CD4-positive, CD25-positive, alpha-beta regulatory T cell (primary cell): ENCODE measurements at places on chromosomes 16 and 17. TPM values are rescaled to one million over a fixed set of nuclear protein-coding genes. Genes with fewer than 3 reads are reported as not detected.

AANAT gene
- not detected for polyA plus RNA-seq

BAHCC1 gene
- not detected for polyA plus RNA-seq

C1QL1 gene
- not detected for polyA plus RNA-seq

PRAC1 gene
- not detected for polyA plus RNA-seq

ZKSCAN2 gene
- polyA plus RNA-seq = 1.8 TPM

HS3ST2 gene
- polyA plus RNA-seq = not detected

DNA sequence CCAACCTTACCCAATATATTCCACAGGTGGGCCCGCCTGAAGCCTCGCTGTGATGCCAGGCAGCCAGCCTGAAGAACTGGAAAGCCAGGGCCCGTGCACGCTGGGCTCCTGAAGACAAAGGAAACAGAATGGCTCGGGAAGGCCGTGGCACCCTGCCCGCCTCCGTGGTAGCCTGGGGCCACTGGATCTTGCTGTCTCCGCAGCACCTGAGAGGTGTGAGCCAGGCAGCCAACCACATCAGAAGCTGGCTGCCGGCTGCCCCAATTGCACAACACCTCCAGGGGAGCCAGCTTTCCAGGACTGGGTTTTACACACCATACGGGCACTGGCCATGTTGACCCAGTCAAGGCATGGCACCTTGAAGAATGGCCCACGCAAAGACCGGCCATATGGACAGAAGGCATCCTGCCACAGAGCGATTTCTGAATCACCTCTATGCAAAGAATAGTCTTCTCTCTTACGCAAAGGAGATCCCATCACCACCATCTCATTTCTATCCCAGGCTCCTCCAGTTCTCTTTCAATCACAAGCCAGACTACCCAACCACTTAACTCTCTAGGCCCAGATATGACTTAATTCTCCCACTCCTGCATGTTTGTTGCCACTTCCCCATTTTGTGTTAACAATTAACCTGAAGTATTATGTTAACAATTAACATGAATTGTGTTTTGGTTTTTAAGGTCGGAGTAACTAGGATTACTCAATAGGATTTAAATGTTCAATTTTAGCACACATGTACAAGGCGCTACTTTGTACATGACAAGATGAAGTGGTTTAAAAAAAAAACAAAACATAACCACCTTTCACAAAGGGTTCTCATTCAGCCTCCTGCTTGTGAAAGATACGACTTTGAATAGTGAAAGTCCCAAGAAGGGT lies 32.1 kb downstream of the ZFHX3 start:
- DNase-seq = no peak

GRCh38 chr16:11047939-11048800 lies 103.8 kb downstream of the CLEC16A start:
- no peak for DNase-seq

GRCh38 chr16:51624080-51624775 lies 473.2 kb upstream of the SALL1 start:
- no peak for DNase-seq

DNA sequence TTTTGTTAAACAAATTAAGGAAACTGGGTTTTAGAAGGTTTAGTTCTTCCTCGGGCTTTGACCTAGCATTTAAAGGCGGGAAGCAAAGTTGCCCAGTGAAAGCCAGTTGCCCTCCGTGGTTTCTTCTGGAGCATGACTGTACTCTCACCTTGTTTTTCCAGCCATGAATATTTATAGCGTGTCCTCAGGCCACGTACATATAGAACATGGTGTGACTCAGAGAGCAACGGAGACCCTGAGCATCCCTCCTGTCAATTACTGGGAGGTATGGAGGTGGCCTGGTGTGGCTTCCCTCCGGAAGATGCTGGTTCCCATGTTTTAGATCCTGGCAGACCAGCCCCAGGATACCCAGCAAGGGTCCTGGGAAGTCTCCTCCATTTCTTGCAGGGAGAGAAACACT lies 48.4 kb downstream of the AKAP1 start:
- no peak for DNase-seq

DNA sequence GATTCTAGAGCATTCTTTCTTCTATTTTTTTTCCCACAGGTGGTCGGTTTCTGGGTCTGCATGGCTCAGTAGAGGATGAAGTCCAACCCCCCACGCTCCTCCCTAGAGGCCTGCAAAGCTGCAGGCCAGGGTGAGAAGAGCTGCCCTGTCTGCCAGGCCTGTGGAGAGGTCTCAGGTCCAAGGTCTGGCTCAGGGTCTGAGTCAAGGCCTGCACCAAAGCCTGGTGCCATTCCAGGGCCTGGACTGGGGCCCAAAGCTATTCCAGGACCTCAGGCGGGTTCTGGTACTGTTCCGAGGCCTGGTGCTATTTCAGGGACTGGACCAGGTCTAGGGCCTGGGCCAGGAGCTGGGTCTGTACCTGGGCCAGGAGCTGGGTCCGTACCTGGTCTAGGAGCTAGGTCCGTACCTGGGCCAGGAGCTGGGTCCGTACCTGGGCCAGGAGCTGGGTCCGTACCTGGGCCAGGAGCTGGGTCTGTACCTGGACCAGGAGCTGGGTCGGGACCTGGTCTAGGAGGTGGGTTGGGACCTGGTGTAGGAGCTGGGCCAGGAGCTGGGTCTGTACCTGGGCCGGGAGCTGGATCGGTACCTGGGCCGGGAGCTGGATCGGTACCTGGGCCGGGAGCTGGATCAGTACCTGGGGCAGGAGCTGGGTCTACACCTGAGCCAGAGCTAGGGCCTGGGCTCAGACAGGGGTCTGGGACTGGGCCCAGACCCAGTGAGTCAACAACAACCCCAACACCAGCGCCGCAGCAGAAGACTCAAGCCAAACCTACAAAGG lies 3.4 kb downstream of the SDR42E2 start:
- DNase-seq = no peak

DNA sequence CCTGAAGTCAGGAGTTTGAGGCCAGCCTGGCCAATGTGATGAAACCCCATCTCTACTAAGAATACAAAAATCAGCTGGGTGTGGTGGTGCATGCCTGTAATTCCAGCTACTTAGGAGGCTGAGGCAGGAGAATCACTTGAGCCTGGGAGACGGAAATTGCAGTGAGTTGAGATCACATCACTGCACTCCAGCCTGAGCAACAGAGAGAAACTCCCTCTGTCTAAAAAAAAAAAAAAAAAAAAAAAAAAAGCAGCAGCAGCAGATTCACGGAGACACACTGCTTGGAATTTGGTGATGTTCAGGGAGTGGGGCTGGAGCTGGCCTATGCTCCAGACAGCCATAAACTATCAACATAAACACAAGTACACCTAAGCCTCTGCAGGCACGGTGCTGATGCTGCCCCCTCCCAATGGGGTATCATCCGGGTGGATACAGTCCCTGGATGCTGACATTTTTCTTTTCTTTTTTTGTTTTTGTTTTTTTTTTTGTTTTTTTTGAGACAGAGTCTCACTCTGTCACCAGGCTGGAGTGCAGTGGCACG lies 39.6 kb upstream of the RHOT1 start:
- DNase-seq = no peak

DNA sequence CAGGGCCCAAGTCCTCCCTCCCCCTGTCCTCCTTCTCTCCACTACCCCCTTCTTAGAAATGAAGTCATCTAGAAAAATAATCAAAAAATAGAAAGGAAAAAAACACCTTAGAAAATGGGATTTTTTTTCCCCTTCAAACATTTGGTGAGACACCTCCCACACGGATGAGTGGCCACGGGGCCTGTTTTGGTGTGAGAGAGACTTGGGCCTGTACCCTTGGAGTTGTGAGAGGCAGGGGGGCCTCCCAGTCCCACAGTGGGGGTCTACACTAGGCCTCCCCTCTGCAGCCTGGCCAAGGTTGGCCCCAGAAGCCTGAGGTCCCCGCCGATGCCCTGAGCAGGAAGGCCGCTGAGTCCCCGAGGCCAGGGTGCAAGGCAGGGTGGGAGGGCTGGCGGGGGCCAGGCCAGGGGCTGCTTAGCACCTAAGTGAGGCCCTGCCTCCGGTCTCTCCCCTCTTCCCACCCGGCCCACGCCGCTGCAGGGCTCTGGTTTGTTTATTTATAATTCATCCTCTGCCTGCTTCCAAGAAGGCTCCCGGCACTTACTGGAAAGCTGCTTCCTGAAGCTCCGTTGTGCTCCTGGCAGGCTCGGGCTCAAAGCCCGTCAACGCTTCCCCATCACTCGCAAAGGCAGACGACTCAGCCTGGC lies 26.4 kb downstream of the NPTX1 start:
- no peak for DNase-seq

DNA sequence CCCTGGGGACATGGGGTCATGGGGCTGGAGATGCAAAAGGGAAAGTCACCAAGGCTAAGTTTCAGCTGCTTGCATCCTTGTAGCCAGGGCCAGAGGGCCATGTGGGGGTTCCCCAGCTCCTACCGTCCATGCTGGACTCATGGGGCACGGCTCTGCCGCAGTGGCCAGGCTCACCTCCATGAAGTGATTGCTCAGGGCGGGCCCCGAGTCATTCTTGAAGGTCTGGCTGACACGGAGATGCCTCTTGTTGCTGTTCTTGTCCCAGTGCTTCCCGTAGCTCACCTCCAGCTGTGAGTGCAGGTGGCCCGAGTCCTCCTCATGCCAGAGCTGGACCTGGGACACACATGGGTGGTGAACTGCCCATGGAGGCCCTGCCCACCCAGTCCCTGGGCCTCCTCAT lies 114.5 kb downstream of the RMI2 start:
- no peak for DNase-seq

- no peak for DNase-seq
Observed at GRCh38 chr16:78630102-78630501, 530.6 kb downstream of the WWOX start.

DNA sequence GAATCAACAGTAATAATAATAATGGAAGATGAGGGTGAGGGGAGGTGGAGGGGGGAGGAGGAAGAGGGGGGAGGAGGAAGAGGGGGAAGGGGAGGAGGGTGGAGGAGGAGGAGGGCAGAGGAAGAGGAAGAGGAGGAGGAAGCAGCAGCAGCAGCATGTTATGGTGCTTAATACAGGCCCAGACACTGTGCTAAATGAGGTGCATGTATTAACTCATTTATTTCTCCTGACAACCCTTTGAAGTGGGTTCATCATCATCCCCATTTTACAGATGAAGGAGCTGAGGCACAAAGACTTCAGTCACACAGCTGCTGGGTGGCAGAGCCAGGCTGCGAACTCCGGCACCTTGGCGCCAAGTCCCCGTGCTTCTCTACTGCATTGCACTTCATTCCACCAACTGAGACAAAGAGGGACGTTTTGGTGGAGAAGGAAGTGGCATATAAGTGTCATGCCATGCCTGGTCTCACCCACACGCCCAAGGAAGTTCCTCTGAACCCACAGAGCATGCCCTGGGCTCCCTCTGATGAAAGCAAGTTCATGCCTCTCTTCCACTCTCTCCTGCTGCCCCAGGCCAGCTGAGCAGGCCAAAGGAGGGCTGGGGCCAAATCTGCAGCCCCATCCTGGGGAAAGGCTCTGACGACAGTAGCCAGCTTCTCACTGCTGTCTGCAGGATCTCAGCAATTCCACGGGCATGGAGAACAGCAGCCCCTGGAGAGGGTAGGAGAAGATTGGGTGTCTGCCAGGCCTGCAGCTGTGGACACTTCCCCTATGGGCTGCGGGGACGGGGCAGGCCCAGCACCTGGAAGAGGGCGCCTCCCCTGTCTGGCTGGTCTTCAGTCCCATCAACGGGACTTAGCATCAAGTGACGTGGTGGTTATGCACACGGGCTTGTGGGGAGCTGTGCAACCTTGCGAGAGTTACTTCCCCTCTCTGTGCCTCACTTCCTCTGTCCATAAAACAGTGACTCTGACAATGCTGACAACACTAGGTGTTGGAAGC lies 21.8 kb downstream of the XYLT1 start:
- peak; percentile 24 for DNase-seq

- DNase-seq = no peak
Observed at GRCh38 chr16:61296814-61297213, 739.4 kb downstream of the CDH8 start.

DNA sequence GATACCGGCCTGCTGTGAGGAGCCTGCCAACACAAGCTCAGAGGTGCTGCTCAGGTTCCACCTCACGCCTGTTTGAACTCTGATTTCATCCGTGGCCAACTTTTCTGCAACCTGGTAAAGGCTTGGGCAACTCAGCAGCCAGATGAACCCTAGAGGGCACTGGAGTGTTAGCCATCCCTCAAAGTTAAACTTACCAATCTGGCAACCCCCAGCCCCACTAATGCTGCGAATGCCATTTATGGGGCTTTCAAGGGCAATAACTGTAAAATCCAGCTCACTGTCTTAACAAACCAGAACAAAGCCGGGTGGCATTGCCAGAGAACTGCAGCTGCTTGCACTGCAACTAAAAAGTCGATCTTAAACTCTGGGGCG lies 105.5 kb downstream of the AXIN2 start:
- peak; percentile 13 for DNase-seq

DNA sequence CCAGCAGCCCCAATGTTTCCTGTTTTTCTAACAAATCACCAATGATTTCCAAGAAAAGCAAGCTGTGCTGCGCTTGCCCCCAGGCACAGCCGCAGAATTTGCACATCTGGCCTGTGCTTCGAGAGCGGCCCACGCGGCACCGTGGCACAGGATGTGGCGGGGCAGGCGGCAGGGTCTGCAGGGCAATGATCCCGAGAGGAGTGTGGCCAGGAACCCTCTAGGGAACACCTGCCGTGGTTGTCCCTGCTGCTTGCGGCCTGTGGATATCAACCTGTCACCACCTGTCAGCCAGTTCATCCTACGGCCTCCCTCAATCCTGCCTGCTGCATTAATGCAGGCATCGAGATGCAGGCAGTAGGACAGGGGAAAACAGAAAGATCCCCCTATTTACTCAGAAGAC lies 24.0 kb downstream of the PIK3R5 start:
- peak; percentile 94 for DNase-seq

DNA sequence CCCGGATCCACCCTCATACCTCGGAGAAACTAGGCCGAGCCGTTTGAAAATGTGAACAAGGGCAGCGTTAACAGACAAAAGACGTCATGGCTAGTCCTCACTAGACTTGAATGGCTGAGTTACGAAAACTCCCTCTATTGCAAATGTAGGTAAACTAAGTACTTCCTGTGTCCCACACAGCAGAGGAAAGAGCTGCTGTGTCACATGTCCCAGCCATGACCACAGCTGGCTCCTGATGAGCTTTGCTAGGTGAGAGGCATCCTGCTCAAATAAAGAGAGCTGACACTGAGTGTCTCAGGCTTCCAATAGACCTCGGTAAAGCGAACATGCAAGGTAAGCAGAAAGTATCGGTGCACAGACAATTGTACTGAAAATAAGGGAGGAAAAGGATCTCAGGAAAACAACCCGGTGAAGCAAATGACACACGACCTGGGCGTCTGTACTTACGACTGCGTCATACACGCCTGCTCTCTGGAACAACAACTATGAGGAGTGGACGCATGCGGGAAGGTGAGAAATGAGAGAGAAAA lies 26.0 kb downstream of the TMEM204 start:
- DNase-seq = peak; percentile 71

DNA sequence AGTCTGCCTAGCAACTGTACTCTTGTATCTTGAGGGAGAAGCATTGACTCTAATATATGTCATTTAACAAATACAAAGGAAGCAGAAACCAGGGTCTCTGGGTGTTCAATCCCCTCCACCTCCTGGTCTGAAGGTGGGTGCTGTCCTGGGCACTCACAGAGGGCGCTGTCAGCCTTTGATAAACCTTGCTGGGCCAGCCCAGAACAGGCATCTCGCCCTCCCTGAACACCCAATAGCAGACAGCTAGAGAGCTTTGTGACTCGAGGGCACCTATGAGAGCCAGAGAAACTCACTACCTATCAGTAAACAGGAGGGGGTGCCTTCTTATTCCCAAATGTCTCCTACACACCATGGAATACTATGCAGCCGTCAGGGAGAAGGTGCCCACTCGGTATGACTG lies 6.4 kb upstream of the PIPOX start:
- no peak for DNase-seq

- DNase-seq = no peak
Observed at GRCh38 chr16:14362774-14363371, 267.2 kb downstream of the PARN start.

- DNase-seq = no peak
Observed at GRCh38 chr16:77591347-77591746, 131.0 kb upstream of the NUDT7 start.

- no peak for DNase-seq
Observed at GRCh38 chr17:65485388-65486299, 75.8 kb downstream of the AXIN2 start.
